ENCODE measurements at places on chromosomes 6 and 20.

- DNase-seq, result no peak
Measured at GRCh38 chr6:131381709-131382093, 191.3 kb upstream of the ARG1 start.

GRCh38 chr6:166672624-166673206, 45.7 kb upstream of the RPS6KA2 start:
- DNase-seq, result no peak

DNA sequence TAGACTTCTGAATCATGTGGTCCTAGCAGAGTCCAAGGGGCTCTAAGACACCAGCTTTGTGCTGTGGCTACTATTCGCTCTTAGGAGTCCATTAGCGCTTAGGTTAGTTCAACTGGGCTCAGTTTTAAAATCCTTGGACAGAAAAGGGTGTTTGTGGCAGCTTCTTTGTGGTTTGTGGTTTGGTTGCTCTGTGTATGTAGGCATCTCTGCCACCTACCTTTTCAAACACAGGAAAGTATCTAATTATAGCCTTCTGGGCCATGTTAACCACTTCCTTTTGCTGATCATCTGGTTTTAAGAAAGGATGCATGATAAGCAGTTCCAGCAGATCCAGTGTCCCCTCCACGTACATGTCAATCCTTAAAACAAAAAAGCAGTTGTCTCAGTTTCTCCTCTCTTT, 10.8 kb downstream of the GSTA4 start:
- DNase-seq, result no peak

- no peak for DNase-seq
Measured at GRCh38 chr6:30500421-30501355, 11.4 kb downstream of the HLA-E start.

DNA sequence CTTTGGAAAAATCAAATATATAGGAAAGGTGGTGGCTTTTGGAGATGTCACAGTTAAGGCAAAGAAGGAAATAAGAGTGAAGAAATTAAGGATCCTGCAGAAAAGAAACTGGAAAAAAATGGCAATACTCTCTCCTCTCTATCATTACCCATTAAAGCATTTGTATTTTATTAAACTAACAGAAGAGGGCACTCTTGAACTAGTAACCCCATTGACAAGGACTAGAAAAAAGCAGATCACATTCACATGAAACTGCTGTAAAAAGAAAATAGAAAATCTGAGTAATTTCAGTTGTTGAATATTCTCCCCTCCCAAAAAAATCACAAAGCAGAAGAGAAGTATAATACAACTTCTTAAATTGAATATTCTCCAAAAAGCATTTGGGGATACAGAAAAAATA, 104.1 kb upstream of the SLC35B3 start:
- DNase-seq, result no peak

DNA sequence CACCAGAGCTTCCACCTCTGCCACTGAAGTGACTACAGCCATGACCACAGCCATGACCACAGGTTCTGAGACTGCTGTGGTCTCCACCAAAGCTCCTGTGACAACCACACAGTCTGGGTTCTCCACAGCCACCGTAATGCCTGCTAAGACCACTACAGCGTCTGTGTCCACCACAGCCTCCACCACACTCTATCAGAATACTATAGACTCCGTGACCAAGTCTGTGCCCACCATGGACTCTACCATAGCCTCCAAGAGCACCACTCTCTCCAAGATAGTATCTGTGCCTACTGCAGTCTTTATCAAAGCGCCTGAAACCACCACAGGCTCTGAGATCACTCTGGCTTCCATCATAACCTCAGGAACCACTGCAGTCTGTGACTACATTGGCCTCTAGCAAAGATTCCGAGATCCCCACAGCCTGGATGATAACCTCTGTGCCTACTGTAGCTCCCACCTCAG, 18.3 kb upstream of the MUC21 start:
- DNase-seq, result no peak

DNA sequence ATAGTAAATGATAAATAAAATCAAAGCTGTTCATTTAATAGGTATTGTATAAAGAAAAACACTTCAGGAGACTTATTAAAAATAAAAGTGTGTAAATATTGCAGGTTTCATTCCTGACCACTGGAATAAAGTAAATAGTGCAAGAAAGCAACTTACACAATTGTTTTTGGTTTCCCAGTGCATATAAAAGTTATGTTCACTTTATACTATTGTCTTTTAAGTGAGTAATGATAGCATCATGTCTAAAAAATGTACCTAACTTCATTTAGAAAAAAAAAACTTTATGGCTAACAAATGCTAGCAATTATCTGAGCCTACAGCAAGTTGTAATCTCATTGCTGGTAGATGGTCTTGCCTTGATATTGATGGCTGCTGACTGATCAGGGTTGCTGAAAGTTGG, 726.6 kb upstream of the POU3F2 start:
- DNase-seq, result no peak

DNA sequence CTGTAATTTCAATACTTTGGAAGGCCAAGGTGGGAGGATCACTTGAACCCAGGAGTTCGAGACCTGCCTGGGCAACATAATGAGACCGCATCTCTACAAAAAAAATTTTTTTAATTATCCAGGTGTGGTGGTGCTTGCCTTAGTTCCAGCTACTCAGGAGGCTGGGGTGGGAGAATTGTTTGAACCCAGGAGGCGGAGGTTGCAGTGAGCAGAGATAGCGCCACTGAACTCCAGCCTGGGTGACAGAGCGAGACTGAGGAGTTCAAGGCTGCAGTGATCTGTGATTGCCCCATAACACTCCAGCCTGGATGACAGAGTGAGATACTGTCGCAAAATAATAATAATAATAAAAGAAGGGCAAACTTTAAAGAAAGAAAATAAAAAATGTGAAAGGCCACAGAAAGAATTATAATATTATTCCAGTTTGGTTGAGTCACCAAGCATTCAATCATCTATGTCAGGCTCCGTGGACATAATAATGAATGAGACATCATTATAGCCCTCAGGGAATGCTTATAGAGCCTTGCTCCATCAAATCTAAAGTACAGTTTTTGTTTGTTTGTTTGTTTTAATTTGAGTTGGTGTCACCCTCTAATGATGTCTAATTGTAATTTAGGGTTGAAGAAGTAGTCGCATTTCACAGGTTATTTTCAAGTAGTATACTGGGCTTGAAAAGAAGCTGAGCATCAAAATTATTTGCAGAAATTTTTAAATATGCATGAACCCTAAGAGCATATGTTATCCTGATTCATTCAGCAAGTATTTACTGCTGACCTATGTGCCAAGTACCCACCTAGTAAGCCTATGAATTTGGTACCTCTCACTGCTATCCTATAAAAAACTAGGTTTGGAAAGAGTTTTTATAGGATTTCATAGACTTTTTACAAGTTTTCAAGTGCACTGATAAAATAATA, 15.1 kb downstream of the GLYATL3 start:
- no peak for DNase-seq

GRCh38 chr6:65259059-65259458, 448.0 kb downstream of the EYS start:
- DNase-seq, result peak; percentile 11
